ENCODE measurements at places on chromosomes 1 and 21.

- DNase-seq, result no peak
Measured at GRCh38 chr1:48532976-48533375, 61.0 kb upstream of the SPATA6 start.

DNA sequence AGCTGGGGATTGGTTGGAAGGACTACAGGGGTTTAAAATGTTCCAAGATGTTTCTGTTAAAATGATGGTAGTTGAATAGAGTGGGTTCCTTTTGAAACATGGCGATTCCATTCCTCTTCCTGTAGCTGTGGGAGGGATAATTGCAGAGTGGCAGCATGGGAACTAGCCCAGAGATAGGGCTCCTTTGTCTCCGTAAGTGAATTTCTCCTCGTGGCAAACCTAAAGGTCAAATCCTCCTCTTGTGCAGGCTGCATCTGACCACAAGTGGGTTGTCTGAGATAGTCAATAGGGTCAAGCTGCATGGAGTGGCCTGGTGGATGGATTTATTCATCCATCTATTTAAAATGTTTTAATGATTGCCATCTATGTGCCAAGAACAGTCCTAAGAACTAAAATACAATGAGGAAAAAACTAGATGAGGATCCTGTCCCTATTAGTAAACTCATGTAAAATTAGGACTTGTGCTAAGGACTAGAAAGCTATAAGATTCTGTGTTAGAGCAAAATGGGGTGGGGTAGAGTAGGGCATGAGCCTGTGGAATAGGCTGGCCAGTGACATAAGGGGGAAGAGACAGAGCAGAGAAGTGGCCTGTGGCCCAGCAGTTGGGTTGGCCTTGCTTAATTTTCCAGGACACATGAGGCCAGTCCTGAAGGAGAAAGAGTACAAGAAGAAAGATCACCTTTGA, 89.1 kb upstream of the IVNS1ABP start:
- DNase-seq, result no peak

GRCh38 chr1:158362482-158362881, 8.8 kb downstream of the CD1E start:
- no peak for DNase-seq

DNA sequence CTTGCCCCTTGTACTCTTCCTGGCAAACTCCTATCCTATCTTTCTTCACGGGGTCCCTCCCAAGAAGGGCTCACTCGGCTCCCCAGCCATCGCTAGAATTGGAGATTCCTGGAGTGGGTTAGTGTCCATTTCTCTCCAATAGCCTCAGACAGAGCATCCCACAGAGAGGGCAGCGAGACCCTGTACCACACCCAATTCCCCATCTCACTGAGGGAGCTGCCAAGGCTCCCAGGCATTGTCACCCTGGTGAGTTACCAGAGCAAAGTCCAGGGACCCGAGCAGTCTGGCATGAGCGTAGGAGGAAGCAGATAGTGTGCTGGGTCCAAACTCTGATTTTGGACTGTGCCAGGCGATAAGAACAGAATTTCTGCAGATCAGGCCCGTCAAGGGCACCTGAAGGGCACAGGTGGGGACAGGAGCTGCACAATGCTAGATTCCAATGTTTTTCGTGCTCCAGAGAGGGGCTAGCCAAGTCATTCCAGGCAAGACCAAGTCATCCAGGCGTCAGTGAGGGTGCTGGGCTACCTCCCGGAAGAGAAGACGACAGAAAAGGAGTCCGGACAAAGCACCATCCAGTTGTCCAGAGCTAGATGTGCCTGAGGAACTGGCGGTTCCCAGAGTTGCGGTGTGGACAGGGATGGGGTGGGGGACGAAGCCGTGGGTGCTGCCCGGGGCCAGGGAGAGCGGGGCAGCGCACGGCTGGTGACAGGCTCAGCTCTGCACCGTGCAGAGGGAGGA, 15.3 kb downstream of the AKR7A3 start:
- no peak for DNase-seq
